ENCODE measurements at places on chromosomes 11 and 22.

DNA sequence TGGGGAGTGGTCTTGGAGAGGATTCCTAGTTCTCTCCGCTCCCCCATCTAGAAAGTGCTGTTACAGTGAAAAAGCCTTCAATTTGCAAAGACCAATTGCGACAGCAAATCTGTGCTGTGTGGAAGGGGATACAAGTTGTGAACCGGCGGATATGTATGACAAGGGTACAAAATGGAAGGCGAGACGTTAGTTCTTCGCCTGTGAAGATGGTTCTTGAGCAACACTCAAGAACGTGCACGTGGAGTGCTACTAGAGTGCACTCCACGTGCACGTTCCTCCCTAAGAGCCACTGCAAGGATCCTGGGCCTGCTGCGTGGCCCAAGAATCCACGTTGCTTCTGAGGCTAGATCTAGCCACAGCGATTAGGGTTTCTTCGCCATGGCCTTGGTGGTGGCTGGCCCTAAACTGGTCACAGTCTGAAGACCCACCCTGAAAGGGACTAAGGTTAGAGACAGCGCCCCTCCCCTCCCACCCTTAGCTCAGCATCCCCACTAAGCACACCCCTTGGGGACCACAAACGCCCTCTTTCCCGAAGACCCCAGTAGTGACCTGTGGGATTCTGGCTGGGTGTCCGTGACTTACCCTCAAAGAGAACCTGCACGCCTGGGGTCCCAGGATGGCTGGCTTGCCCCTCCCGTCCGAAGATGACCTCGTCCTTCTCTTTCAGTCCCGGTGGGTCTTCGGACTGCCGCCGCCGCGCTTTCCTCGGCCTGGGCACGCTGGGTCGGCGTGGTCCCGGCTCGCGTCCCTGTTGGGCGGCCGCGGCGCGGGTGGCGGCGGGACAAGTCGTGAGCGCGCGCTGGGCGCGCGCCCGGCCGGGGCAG lies 519 bp upstream of the PDE3B start:
- no peak for DNase-seq

DNA sequence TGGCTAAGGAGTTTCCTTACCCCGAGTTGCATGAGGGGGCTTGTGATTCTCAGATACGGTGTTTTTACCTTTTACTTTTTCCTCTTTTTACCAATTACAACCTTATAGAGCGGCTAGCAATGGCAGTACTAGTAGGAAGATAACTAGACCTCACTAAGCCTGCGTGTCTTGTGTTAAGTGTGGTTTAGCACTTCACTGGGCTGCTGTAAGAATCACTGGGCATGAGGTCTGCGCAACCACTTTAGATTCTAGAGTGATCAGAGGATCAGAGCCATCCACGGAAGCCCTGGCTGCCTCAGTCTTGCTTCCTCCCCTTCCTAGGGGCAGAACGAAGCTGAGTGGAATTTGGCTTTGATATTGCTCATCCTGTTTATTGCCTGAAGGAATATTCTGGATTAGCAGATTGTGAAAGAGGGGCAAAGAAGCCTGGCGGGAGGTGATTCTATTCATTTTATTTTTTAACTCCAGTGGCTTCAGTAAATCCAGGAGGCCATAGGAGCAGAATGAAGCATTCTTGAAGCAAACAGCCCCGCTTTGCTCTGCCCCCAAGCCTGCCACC lies 88.5 kb downstream of the GRAMD1B start:
- no peak for DNase-seq

- DNase-seq, result no peak
Observed at GRCh38 chr11:111124724-111125123, 120.8 kb upstream of the POU2AF2 start.

DNA sequence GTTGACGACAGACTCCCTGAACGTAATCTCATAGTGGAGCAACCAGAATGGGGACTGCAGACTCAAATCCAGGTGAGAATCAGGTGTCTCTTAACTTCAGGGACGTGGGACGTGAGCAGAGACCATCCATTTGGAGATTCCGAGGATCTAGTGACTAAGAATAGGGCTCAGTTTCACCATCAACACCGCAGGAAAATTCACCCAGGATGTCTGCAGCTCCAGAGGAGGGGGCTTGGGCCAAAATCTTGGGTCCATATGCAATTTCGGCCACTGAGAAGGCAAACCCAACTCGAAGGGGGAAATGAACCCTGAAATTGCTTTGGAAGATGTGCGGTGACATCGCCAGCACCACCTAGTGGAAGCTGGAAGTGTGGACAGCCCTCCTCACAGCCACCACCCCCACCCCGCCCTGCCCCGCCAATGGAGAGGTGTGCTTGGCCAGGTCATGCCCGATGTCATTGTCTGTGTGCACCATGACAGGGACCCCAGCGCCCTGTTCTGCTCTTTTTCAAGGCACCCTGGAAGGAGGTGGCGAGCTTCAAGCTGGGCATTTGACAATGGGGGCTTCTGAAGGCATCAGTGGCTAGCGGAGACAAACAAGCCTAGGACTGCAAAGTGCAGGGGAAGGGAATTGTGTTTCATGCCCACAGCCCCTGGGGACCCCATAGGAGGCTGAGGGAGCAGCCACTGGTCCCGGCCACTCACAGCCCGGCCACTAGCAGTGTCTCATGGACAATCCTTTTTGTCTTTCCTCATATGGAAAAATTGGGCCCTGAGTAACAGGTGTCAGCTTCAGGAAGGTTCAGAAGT lies 24.8 kb downstream of the APOL1 start:
- peak; percentile 32 for DNase-seq

GRCh38 chr11:34633990-34634693 lies 13.2 kb downstream of the EHF start:
- DNase-seq, result no peak

- no peak for DNase-seq
Observed at GRCh38 chr11:2551131-2551530, 106.3 kb downstream of the KCNQ1 start.

GRCh38 chr11:8803973-8804372 lies 107.0 kb upstream of the AKIP1 start:
- DNase-seq, result no peak

GRCh38 chr22:46009730-46010129 lies 32.8 kb upstream of the WNT7B start:
- no peak for DNase-seq

DNA sequence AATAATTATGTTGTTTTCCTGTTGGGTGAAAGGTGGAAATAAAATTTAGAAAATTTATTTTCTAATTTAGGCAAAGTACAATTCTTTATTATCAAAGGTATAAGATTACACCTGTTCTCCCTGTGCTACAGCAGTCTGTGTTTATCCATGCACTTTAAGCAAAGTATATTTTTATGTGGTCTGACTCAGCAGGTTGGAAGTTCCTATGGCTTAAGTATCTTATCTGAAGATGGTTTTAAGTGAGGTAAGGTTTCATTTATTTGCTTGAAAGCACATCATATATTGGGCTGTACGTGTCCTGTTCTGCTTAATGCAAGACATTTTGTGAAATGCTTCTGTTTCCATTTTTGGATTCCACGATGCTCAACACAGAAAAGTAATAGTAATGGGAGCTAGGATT lies 14.6 kb downstream of the PPME1 start:
- DNase-seq, result no peak

DNA sequence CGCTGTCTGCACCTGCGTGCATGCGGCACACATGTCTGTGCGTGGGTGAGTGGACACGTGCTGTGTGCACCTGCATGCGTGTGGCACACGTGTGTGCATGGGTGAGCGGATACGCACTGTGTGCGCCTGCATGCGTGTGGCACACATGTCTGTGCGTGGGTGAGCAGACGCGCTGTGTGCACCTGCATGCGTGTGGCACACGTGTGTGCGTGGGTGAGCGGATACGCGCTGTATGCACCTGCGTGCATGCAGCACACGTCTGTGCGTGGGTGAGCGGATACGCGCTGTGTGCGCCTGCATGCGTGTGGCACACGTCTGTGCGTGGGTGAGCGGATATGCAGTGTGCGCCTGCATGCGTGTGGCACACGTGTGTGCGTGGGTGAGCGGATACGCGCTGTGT lies 27.1 kb upstream of the ACR start:
- no peak for DNase-seq

Data from stimulated activated CD8-positive, alpha-beta memory T cell treated with anti-CD3 and anti-CD28 coated beads, Interleukin-4, amount 100 ng/mL, for 1 hour (primary cell).